MCF 10A (cell line): ENCODE measurements at places on chromosomes 5 and 9. TPM values are rescaled to one million over a fixed set of nuclear protein-coding genes. Genes with fewer than 3 reads are reported as not detected.

The SLC6A3 gene
- total RNA-seq = not detected in 2 replicates

- DNase-seq = no peak
Measured at GRCh38 chr5:56426693-56427092, 193.6 kb upstream of the ANKRD55 start.

The RASGRF2 gene
- total RNA-seq = not detected in 2 replicates

- no peak for DNase-seq
Measured at GRCh38 chr9:23539311-23539710, 286.7 kb downstream of the ELAVL2 start.

DNA sequence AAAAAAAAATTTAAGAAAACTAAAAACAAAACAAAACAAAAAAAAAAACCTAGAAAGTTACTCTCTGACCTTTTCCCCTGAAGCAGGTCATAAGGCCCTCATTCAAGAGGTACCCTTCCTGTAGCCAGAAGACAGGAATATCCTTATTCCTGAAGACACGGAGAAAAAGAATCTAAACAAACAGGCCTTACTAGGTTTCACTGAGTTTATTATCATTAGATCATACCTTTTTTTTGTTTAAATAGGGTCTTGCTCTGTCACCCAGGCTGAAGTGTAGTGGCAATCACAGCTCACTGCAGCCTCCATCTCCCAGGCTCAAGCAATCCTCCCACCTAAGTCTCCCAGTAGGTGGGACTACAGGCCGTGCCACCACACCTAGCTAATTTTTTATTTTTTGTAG is 11.7 kb upstream of the CDKN2AIPNL start:
- no peak for DNase-seq

The SLC23A1 gene
- total RNA-seq = not detected in 2 replicates

DNA sequence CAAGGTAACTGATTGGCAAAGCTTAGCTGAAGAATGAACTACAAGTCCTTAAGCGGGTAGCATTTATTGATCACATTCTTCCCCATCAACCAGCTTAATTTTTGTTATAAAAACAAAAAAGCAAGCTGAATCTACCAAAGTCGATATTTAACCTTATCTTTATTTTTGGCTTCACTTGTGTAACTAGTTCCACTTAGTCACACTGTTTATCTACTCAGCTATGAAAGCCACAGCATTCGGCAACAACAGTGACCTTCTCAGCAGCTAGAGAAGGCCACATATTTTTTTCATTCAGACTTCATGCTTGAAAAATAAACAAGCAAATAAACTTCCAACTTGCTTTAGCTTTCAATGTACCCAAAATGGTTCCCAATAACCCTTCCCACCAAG is 69.4 kb downstream of the KLHL3 start:
- no peak for DNase-seq

The ACSL6 gene
- not detected in 2 replicates for total RNA-seq

DNA sequence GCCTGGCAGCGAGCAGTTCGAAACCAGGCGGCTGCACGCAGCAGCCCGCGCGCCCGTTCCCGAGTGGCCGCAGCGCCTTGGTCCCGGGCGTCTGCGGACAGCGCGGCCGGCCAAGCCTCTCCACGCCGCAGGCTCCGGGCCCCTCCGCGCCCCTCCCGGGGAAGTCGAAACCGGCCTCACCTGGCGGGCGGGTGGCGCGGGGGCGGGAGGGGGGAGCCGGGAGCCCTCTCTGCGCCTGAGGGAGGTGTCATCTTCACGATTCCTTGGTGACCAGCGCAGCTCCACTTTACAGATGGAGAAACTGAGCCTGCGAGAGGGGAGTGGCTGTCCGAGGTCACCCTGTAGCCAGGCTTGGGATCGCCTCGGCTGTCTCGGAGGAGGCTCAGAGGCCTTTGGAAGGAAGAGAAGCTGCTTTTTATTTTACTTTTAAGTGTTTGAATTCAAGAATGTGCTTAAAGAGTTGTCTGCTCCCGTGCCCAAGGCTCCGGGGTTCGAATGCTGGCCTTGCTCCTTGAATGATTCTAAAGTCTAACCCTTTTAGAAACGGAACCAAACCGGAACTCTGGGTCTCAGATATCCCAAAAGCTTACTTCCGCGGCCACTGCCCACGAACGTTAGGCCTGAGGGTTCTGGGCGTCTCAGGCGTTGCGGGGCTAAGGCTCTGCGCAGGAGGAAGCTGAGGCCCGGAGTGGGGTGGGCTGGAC is 662 bp downstream of the SUSD3 start:
- DNase-seq = no peak

DNA sequence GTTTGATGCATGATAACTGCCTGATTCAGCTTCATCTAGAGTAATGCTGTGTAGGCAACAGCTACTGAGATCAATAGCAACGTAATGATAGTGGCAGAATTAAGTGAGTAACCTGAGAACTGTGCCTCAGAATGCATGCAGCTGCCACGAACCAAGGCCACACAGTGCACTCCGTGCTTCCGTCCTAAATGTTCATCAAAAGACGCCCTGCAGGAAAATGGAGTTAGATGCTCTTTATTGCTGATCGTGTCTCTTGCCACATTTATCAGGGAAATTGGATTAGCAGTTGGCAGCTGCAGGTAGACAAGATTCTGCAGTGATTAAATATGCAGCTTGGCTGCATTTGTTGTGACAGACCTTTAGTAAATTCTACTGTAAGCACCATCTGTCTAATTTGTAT is 107.7 kb upstream of the TLX3 start:
- no peak for DNase-seq

GRCh38 chr5:80704221-80704620 is 49.4 kb upstream of the DHFR start:
- DNase-seq = no peak

DNA sequence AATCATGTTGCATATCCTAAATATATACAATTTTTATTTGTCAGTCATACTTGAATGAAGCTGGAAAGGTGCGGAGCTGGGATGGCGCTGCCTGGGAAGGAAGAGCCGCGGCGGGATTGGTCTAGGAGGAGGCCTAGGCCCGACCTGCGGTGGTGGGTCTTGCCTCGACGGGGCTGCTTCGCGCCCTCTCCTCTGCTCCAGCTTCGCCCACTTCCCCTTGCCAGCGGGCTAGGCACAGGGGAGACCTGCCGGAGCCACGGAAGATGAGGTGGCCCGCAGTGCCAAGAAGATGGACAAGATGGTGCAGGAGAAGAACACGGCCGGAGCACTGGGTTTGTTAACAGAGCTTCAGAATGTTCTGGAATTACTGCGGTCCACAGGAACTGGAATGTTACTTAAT is 28.5 kb upstream of the CTSV start:
- DNase-seq = no peak

The TOPORS gene
- 16.7 and 18.4 TPM in 2 replicates for total RNA-seq

DNA sequence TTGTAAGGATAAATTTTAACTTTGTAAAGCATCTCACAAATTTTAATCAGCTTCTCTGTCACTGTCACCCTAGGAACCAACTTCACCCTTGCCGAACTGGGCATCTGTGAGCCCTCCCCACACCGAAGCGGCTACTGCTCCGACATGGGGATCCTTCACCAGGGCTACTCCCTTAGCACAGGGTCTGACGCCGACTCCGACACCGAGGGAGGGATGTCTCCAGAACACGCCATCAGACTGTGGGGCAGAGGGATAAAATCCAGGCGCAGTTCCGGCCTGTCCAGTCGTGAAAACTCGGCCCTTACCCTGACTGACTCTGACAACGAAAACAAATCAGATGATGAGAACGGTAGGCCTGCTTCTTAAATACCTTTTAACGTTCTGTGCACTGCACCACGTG is 916.3 kb upstream of the WWC1 start:
- DNase-seq = no peak

DNA sequence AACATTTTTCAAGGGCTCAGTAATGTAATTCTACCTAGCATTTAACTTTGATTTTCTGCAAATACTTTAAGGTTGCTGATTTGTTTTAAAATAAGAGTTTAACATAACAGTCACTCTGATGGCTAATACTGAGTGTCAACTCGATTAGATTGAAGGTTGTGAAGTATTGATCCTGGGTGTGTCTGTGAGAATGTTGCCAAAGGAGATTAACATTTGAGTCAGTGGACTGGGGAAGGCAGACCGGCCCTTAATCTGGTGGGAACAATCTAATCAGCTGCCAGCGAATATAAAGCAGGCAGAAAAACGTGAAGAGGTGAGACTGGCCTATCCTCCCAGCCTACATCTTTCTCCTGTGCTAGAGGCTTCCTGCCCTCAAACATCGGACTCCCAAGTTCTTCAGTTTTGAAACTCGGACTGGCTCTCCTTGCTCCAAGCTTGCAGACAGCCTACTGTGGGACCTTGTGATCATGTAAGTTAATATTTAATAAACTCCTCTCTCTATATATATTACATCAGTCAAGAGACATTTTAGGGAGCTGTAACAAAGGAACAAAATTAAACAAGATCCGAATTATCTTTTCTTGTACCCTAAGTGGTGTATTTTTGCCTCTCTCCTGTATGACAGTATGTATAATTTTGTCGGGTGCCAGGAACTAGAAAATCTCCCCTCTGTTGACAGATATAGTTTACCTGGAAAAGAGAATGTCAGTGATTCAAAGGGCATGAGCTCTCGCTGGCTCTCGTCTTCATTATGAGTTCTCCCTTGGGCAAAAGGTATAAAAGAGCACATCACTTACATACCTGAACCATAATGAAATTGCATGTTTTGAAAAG is 576.1 kb downstream of the LRRC70 start:
- DNase-seq = no peak

The ADAMTSL1 gene
- not detected in 2 replicates for total RNA-seq

The SLC46A2 gene
- not detected in 2 replicates for total RNA-seq

The RNF208 gene
- total RNA-seq = 2.5 and 3.1 TPM in 2 replicates

- DNase-seq = no peak
Measured at GRCh38 chr5:180166176-180166575, 42.8 kb downstream of the RASGEF1C start.

The NR5A1 gene
- total RNA-seq = not detected in 2 replicates

DNA sequence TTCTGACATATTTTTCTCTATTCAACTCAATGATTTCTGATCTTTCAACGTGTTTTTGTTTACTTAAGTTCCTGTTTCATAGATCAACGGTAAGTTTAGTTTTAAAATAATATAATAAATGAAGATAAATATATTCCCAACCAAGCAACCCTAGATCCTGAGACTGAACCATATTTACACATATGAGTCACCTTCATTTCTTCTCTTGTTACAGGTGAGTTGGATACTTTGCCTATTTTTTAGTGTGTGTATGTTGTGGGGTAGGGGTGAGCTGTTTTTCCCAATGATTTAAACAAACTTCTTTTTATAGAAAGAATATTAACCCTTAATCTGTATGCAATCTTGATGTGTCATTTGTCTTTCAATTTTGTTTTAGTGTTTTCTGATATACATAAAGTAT is 186.9 kb downstream of the MCTP1 start:
- no peak for DNase-seq

- no peak for DNase-seq
Measured at GRCh38 chr9:7782400-7783120, 17.0 kb downstream of the DMAC1 start.

The SPEF2 gene
- total RNA-seq = 5.3 and 5.6 TPM in 2 replicates

GRCh38 chr5:173301695-173302545 is 26.3 kb downstream of the STC2 start:
- DNase-seq = no peak

- DNase-seq = no peak
Measured at GRCh38 chr9:105911104-105911911, 217.0 kb downstream of the TMEM38B start.

DNA sequence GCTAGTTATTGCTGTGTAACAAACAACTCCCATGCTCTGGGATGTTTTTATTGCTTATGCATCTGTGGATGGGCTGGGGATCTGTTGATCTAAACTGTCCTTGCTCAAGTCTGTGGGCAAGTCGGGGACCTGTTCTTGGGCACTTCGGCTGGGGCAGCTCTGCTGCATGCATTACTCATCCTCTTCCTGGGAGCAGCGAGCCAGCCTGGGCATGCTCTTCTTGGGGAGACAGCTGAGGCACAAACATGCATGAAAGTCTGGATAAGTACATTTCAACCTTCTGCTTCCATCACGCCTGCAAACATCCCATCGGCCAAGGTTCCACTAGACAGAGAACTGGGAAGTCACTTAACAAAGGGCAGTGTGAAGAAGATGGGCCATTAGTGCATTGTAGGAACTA is 66.3 kb downstream of the ANKRD33B start:
- DNase-seq = peak; percentile 71

- DNase-seq = no peak
Measured at GRCh38 chr5:178542455-178542854, 47.7 kb downstream of the COL23A1 start.

GRCh38 chr9:124562328-124562727 is 55.1 kb upstream of the NR5A1 start:
- DNase-seq = no peak

The OBP2B gene
- total RNA-seq = not detected in 2 replicates

- DNase-seq = no peak
Measured at GRCh38 chr9:124496463-124496862, 10.7 kb downstream of the NR5A1 start.

DNA sequence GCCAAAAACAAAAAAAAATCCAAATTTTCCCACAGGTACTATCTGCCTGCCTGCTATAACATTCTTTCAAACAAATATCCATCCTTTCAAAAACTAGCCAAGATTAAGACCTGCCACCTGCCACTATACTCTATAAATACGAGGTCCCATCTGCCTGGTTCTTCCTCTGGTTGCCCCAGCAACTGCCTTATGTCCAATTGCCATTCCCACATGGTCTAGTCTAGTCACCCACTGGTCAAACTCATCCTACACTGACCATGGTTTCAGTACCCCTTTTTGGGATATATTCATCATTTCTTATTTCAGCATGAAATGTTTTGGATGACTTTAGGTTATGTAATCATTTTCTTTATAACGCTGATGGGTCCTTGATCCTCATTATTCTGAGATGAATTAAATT is 95.1 kb upstream of the CCNG1 start:
- no peak for DNase-seq
